ENCODE measurements at places on chromosomes 4 and X.
A peak's percentile ranks its signal among the peaks of the same experiment; 100 is the strongest.

- no peaks in the 10 kb centered on the region for H3K4me1 ChIP-seq
- no peak overlapping the region for H3K27ac ChIP-seq
- no peaks in the 10 kb centered on the region for H3K36me3 ChIP-seq
- H3K4me3 ChIP-seq = no peak overlapping the region
- DNase-seq = no peak
Measured at GRCh38 chr4:153528705-153529485, 62.7 kb downstream of the TMEM131L start.

DNA sequence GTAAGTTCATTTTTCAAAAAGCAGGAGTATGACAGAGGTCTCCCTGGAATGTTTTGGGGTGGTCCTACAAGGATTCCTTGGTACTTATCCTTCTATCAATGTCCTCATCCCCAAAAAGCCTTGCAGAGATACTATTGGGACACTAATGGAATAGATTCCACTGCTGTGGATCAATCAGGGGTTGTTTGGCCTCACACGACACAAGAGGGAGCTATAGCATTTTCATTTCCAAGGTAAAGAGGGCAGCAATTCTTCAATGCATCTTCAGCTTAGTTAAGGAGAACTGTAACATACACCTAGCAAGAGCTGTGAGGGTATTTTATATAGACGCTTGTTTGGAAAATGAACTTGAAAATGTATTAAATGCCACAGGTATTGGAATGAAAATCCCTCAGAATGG lies 50.9 kb downstream of the USP26 start:
- DNase-seq = peak; percentile 1
- H3K36me3 ChIP-seq = no peaks in the 10 kb centered on the region
- peaks cover 18% of the 10 kb centered on the region for H3K27me3 ChIP-seq
- H3K27ac ChIP-seq = no peak overlapping the region
- H3K4me3 ChIP-seq = no peak overlapping the region

- H3K36me3 ChIP-seq = no peaks in the 10 kb centered on the region
- H3K4me1 ChIP-seq = no peaks in the 10 kb centered on the region
- DNase-seq = peak; percentile 36
- H3K4me3 ChIP-seq = no peak overlapping the region
- no peak overlapping the region for H3K27ac ChIP-seq
- no peaks in the 10 kb centered on the region for H3K27me3 ChIP-seq
Measured at GRCh38 chr4:10917566-10917965, 233.0 kb upstream of the CLNK start.

GRCh38 chr4:17817027-17817426 lies 6.2 kb downstream of the NCAPG start:
- H3K4me3 ChIP-seq = no peak overlapping the region
- no peaks in the 10 kb centered on the region for H3K36me3 ChIP-seq
- H3K27me3 ChIP-seq = no peaks in the 10 kb centered on the region
- no peak for DNase-seq

DNA sequence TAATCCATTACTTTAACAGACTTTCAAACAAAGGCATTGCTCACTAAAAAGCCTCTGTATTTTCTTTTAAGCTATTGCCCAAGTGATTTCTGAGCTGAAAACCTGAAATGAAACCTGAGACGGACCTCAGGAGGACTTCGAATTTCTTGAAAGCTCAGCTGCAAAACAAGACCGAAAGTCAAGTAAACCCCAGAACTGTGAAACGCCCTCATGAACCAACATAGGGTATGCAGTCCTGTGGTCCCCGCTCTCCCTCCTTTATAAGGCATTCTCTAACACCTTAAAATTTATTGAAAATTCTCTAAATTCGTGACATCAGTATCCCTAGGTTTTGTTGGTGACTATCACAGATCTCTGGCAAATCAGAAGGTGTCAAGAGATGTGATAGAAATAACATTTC lies 91.8 kb downstream of the SHISA3 start:
- H3K4me1 ChIP-seq = no peaks in the 10 kb centered on the region
- H3K27ac ChIP-seq = no peak overlapping the region
- DNase-seq = no peak
- no peaks in the 10 kb centered on the region for H3K36me3 ChIP-seq
- no peaks in the 10 kb centered on the region for H3K27me3 ChIP-seq

DNA sequence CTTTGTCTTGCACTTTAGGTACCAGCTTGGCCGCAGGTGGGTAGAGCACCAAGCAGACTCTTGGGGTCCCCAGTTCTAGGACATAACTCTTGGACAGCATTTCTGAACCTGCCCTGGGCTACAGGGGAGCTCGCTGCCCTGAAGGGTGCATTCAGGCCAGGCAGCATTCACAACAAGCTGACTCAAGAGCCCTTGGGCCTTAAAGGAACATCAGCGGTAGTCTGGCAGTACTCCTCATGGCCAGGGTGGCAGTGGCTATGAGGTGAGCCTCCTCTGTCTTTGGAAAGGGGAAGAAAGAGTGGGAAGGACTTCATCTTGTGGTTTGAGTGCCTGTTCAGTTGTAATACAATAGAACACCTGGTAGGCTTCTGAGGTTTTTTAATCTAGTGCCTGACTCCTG lies 24.8 kb upstream of the SMARCA5 start:
- H3K4me3 ChIP-seq = no peak overlapping the region
- no peaks in the 10 kb centered on the region for H3K4me1 ChIP-seq
- no peak overlapping the region for H3K27ac ChIP-seq
- no peak for DNase-seq

GRCh38 chr4:86107112-86107511 lies 252.7 kb downstream of the MAPK10 start:
- no peaks in the 10 kb centered on the region for H3K27me3 ChIP-seq
- no peaks in the 10 kb centered on the region for H3K36me3 ChIP-seq
- H3K27ac ChIP-seq = no peak overlapping the region
- DNase-seq = no peak
- H3K4me1 ChIP-seq = no peaks in the 10 kb centered on the region

DNA sequence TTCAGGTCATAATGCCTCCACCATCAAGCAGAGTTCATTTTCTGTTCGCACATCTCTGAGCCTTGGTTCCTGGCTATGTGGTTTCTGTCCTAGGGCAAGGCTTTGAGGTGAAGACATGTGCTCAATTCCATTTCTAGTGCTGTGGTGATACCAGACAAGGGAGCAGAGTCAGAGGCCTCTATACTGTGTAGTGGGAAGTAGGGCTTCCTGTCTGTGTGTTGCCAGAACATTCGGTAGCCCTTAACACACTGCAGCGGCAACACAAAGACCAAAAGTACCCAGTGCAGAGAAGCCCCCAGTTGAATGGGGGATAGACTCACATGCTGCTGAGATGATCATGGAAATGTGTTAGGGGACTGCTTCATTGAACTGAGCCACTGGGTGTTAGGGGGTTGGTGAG lies 56.4 kb downstream of the STARD8 start:
- H3K27ac ChIP-seq = no peak overlapping the region
- H3K4me1 ChIP-seq = peaks cover 5% of the 10 kb centered on the region
- no peak for DNase-seq
- H3K4me3 ChIP-seq = no peak overlapping the region
- H3K27me3 ChIP-seq = peaks cover 11% of the 10 kb centered on the region
- H3K36me3 ChIP-seq = no peaks in the 10 kb centered on the region

GRCh38 chr4:177699365-177700213 lies 257.4 kb upstream of the AGA start:
- no peak for DNase-seq
- H3K4me1 ChIP-seq = no peaks in the 10 kb centered on the region
- no peak overlapping the region for H3K4me3 ChIP-seq
- no peaks in the 10 kb centered on the region for H3K36me3 ChIP-seq

GRCh38 chr4:183100827-183101226 lies 1.8 kb downstream of the WWC2 start:
- H3K36me3 ChIP-seq = no peaks in the 10 kb centered on the region
- no peak overlapping the region for H3K27ac ChIP-seq
- no peak overlapping the region for H3K4me3 ChIP-seq
- no peaks in the 10 kb centered on the region for H3K27me3 ChIP-seq

- H3K4me3 ChIP-seq = no peak overlapping the region
- H3K27ac ChIP-seq = no peak overlapping the region
- H3K27me3 ChIP-seq = no peaks in the 10 kb centered on the region
- no peak for DNase-seq
- peaks cover 6% of the 10 kb centered on the region for H3K36me3 ChIP-seq
Measured at GRCh38 chr4:38099908-38100407, 139.8 kb downstream of the PTTG2 start.

GRCh38 chrX:40952855-40953254 lies 132.4 kb upstream of the USP9X start:
- no peaks in the 10 kb centered on the region for H3K4me1 ChIP-seq
- no peak for DNase-seq
- H3K27me3 ChIP-seq = peaks cover 11% of the 10 kb centered on the region
- no peaks in the 10 kb centered on the region for H3K36me3 ChIP-seq
- peak overlapping the region; percentile 33 for H3K27ac ChIP-seq

GRCh38 chr4:37687681-37688080 lies 1.5 kb upstream of the RELL1 start:
- DNase-seq = no peak
- no peak overlapping the region for H3K27ac ChIP-seq
- no peak overlapping the region for H3K4me3 ChIP-seq
- H3K36me3 ChIP-seq = no peaks in the 10 kb centered on the region
- H3K4me1 ChIP-seq = no peaks in the 10 kb centered on the region

DNA sequence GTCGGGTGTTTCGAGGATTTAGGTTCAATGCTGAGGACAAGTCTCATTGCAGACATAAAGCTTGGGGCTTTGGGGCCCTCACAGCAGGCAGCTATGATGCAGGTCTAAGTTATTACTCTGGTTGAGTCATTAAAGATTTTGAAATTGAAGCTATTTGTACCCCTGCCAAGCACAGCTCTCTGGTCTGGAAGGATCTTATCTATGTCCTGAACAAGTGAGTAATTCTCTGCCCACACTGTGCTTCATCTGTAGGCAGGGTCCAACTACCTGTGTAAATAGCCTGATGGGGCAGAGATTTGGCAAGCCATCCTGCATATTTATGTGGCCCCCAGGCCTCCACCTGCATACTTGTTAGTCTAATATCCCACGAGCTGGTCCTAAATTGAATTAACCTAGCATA lies 41.4 kb upstream of the MAGEA4 start:
- DNase-seq = peak; percentile 69
- no peaks in the 10 kb centered on the region for H3K4me1 ChIP-seq
- no peaks in the 10 kb centered on the region for H3K27me3 ChIP-seq
- no peak overlapping the region for H3K4me3 ChIP-seq
- H3K36me3 ChIP-seq = no peaks in the 10 kb centered on the region

GRCh38 chr4:152667781-152668180 lies 12.0 kb downstream of the TMEM154 start:
- H3K27ac ChIP-seq = no peak overlapping the region
- no peak overlapping the region for H3K4me3 ChIP-seq
- no peaks in the 10 kb centered on the region for H3K36me3 ChIP-seq
- no peaks in the 10 kb centered on the region for H3K27me3 ChIP-seq
- no peaks in the 10 kb centered on the region for H3K4me1 ChIP-seq

DNA sequence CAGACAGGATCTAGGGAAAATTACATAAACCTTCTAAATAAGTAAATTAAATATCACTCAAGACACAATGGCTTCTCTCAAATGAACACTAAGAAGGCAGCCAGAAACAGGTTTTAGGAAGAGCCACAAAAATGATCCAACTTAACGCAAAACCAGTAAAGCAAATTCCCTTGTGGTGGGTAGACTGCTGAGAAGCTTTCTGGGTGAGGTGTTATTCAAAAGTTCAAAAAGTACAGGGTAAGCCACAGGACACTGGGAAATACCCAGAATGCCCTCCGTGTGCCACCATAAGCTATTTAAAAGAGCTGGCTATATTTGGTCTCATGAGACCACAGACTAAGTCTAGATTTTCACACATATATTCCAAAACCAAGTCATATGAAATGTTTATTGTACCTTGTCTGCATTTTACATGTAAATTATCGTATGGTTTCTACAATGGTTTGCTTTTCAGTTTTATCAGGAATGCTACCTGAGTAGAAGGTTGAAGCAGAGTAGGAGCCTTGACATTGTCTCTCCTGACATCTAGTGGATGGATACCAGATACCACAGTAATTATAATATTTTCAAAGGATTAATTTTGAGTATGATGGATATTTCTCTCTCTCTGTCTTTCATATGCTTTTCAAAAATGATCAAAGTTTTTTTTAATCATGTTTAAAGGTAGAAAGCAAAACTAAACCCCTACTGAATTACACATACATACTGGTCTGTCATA lies 109.3 kb upstream of the KLHL13 start:
- H3K27me3 ChIP-seq = peaks cover 5% of the 10 kb centered on the region
- no peaks in the 10 kb centered on the region for H3K4me1 ChIP-seq
- no peak for DNase-seq
- no peak overlapping the region for H3K4me3 ChIP-seq

- H3K27me3 ChIP-seq = no peaks in the 10 kb centered on the region
- DNase-seq = no peak
- H3K4me3 ChIP-seq = no peak overlapping the region
Measured at GRCh38 chr4:42712854-42713253, 55.9 kb upstream of the ATP8A1 start.

DNA sequence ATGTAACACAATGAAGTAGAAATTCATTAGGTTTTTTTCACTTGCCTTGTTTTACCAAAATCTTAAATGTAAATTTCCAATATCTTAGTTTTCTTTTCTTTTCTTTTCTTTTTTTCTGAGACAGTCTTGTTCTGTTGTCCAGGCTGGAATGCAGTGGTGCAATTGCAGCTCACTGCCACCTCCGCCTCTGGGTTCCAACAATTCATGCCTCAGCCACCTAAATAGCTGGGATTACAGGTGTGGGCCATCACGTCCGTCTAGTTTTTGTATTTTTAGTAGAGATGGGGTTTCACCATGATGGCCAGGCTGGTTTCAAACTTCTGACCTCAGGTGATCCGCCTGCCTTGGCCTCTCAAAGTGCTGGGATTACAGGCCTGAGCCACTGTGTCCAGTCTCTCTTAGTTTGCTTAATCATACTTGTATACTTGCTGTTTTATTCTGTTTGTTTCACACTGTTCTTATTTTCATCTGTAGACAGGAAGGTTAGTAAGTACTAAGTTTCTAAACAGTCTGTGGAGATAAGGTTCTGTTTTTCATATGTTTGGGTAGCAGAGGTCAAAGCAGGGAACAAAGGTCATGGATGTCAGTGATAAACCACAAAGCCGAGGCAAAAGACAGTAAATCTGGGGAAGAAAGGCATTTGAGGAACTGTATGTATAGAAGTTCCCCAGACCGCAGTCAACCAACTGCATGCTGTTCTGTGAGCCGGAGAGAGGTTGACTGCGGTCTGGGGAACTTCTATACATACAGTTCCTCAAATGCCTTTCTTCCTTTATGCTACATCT lies 129.1 kb downstream of the CBR4 start:
- H3K4me1 ChIP-seq = peaks cover 6% of the 10 kb centered on the region
- H3K27me3 ChIP-seq = no peaks in the 10 kb centered on the region
- DNase-seq = no peak
- H3K4me3 ChIP-seq = no peak overlapping the region
- peak overlapping the region; percentile 29 for H3K27ac ChIP-seq
- H3K36me3 ChIP-seq = no peaks in the 10 kb centered on the region

- no peaks in the 10 kb centered on the region for H3K4me1 ChIP-seq
- H3K27me3 ChIP-seq = no peaks in the 10 kb centered on the region
- H3K36me3 ChIP-seq = no peaks in the 10 kb centered on the region
- H3K4me3 ChIP-seq = no peak overlapping the region
- peak; percentile 83 for DNase-seq
- H3K27ac ChIP-seq = no peak overlapping the region
Measured at GRCh38 chr4:7987148-7987989, 47.7 kb upstream of the AFAP1 start.
